ENCODE measurements at places on chromosomes 16 and 17.

DNA sequence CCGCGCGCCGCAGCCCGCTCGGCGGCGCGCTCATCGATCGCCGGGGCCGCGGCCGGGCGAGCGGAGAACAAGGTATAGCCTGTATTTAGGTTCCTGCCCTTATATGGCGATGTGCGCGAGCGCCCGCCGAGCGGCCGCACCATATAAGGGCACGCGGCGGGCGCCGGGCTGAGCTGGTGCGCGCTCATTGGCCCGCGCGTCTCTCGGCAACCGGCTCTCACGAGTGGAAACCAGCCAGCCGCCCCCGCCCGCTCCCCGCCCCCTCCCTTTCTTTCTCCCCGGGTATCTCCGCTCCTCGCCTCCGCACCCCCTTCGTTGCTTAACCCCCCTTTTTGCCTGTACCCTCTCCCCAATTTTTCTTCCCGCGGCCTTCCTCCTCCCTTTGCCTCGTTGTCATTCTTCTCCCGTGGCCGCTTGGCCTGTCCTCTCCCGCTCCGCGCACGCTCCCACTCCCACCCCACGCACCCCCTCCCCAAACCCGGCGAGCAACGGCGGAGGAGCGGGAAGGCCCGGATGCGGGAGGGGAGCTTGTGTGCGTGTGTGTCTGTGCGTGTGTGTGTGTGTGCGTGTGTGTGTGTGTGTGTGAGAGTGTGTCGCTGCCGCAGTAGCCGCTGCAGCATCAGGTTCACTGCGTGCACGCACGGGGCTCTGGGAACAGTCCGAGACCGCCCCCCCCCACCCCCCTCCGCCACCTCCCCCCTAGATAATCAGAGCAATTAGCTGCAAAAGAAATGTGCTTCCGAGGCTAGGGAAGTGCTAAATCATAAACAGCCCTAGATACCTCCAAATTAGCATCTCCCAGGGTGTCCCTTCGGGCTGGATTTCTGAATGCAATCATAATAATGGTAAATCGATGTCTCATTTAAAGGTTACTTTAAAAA, 13.5 kb upstream of the CBX8 start:
- DNase-seq, result peak; percentile 82

DNA sequence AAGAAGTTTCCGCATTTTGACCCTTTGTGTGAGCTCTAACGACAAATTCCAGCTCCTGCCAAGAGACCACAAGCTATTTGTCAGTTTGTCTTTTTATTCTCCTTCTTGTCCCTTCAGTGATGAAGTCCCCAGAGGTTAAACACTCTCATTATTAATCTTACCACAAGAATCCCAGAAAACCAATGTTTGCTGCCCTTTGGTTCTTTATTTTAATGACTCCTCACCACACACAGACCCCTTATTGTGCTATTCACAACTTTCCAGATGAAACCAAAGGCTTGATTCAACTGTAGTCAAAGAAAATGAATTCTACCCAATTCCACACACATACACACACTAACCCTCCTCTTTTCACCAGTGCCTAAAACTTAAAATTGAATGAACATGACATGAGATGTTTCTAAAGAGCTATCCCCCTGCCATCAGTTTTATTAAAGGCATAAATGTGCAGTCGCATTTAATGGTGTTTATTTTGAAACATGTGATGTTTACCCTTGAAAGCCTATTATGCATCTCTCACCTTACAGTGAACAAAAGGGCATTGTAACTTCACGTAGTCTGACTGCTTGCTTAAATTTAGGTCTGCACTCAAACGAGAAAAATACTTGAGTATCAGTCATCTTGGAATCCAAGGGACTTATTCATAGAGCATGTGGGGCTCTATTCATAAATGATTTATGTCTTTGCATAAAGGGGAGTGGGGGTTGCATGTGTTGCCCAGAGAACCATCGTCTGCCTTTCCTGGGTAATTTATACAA, 44.1 kb downstream of the PCTP start:
- DNase-seq, result no peak

DNA sequence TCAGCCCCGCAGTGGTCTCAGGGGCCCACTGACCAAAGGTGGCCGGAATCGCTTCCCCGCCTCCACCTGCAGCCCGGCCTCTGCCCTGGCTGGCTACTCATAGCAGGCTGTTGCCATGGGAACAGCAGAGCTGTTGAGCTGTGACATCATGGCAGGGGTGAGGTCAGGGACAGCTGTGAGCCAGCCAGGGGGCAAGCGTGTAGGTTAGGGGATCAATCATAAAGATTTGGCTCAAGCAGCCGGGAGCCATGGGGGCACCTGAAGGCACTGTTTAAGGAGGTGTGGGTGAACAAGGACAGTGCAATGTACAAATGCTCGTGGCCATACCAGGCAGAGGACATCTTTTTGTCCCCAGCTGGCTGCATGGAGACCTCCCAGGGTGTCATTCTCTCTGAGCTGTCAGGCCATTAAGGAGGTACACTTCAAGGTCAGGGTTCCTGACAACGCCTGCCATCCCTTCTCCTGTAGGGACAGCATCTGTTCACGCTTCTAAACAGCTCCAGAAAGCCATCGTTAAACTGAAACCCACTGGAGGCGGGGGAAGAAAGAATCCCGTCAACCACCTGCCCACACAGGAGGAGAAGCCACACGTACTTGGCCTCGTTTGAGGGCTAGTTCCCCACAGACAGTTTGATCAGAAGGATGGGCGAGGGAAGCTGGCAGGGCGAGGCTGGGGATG, at the start of gene CEP295NL:
TSS of gene CEP295NL (minus strand) at position 101 of the 679 bp plus-strand sequence. CDS start 1,373 bp downstream, outside the sequence.
- DNase-seq, result no peak

DNA sequence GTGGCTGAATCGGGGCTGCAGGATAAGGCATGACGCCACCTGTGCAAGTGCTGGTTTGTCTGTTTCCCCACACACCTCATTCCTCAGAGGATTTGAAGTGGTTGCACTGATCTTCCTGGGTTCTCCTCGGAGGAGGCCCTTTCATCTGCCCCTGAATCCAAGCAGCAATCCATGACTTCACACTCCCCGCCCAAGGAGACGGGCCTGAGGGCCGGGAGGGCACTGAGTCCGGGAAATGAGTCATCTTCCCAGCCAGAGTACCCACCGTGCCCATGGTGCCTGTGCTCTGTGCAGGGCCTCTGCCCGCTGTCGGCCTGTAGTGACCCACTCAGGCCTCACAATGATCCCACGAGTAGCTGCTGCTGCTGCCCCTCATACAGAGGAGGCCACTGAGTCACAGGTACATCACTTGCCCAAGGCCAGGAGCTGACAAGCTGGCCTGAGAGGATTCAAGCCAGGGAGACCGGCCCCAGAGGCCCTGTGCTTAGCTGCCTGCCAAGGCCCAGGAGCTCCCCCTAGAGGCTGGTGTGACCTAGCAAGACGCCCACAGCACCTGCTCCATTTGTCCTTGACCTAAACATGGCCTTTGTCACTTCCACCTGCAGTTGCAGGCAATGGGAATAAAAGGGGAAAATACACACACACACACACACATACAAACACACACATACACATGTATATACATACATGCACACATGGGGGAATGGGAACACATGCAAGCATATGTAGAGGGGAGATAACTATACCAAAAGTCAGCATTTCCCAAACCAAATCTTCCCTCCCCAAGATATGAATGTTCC, 240.0 kb downstream of the C16orf95 start:
- no peak for DNase-seq

GRCh38 chr16:61730997-61731396, 305.2 kb downstream of the CDH8 start:
- DNase-seq, result no peak

DNA sequence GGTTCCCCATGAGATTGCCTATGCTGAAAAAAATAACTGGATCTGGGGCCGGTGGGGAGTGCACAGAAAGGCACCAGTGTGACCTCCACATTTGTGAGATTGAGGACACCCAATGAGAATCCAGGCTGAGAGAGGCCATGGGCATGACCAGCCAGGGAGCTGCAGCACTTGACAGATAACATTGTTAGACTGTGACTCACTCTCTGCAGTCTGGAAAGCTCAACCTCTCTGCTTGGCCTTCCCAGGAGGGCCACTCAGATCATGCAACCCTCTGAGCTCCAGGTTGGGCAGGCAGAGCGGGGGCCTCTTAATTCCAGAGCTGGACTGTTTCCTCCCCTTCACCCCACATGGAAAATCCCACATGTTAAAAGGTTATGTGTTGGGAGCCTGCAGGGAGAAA, 30.1 kb downstream of the FZD2 start:
- no peak for DNase-seq

DNA sequence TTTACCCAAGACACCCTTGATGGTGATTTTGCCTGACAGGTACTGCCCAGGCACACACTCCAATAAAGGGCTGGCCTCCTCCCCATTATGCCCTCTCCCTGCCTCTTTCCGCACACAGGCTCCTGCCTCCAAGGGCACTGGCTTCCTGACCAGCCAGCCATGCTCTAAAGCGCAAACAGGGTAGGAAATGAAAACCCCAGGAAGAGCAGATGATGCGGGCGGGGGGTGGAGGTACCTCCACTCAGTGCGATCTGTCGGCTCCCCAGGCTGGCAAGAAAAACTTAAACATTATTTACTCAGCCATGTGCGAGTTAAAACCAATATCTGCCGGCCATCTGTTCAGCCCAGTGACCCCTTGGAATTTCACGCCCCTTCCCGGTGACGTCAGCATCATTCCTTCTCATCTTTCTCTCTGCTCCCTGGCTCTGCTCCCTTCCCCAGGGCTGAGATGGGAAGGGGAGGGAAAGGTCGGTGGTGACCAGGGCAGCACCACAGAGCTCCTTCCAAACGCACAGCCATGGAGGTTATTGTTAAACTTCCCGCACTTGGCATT, 262.5 kb downstream of the CBLN1 start:
- DNase-seq, result no peak

DNA sequence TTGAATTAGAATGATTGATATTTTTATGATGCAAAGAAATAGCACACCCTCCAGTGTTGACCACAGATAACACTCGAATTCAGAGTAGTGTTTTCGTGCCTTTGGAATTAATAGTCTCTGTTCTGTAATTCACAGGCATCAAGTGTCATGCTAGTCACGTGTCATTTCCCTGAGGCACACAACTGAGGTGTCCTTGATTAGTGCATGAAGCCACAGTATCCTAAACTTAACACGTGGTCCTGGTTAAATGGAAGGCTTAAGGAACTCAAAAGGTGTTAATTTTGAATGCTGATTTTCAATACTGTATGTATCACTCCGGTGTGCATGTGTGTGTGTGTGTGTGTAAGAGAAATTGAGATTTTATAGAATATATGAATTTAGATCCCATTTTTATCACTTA, 625.6 kb downstream of the TMEM114 start:
- no peak for DNase-seq

DNA sequence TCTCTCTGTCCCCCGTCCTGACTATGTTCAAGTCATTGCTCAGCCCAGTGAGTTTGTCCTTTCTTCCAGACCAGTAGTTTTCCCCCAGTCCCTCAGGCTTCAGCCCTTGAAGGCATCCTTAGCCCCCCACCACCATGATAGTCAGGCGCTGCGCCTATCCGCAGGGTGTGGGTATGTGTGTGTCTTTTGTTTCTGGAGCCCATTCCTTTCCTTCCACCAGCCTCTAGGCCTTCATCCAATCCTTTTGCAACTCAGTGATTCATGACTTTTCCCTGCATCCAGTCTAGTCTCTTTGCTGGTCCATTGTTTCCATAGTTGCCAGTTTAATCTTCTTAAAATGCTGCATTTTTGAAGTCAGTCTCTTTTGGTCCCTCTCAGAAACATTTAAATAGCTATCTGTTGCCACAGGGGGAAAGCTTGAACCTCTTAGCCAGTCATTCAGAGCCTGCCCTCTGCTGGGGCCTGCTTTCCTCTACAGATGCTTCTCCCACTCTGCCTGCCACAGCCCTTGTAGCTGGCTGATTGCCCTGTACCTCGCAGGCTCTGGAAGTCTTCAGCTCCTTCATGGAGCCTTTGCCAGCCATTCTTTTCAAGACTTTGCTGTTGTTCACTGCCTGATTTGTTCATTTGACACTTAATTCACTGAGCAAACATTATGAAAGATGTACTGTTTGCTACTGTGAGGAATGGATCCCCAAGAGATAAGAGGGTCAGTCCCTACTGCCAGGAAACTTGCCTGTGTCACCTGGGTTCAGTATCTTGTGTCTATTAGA, 55.9 kb upstream of the ADCY7 start:
- DNase-seq, result no peak

GRCh38 chr17:50177983-50178834, 12.4 kb downstream of the SGCA start:
- DNase-seq, result no peak

DNA sequence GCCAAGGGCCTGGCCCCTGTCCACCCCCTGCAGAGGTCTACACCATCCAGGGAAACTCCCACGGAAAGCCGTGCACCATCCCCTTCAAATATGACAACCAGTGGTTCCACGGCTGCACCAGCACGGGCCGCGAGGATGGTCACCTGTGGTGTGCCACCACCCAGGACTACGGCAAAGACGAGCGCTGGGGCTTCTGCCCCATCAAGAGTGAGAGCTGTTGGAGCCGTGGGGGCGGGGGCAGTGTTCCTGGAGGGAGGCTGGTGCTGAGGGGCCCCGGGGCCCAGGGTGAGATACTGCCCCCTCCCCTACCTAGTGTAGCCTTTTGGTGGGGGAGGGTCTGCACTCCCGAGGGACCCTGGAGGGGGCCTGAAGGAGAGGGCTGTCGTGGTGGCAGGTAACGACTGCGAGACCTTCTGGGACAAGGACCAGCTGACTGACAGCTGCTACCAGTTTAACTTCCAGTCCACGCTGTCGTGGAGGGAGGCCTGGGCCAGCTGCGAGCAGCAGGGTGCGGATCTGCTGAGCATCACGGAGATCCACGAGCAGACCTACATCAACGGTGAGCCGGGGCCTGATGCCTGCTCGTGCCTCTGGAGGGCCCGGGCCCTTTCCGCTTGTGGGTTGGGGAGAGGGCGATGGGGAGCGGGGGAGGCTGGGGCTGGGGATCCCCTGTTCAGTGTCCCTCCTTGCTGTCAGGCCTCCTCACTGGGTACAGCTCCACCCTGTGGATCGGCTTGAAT, 38.8 kb downstream of the MRC2 start:
- DNase-seq, result no peak

DNA sequence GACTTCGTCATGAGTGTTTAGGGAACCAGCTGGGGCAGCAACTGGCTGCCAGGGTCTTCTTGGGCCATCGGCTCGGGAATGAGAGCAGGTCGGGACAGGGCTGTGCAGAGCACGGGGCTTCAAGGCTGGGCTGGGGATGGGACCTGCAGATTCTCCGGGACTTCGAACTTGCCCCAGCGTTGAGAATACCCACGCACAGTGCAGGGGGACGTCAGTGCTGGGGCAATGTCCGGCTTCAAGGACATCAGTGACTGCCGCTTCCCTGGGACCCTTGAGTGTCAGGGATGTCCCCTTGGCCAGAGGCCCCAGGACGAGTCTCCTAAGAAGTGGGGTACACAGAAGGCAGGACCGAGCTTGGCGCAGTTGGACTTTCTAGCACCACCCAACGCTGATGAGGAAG, 76.3 kb downstream of the MGAT5B start:
- DNase-seq, result no peak

GRCh38 chr17:80106751-80107150, 5.4 kb downstream of the GAA start:
- no peak for DNase-seq

GRCh38 chr16:23509782-23510163, 521 bp downstream of the GGA2 start:
- peak; percentile 28 for DNase-seq

DNA sequence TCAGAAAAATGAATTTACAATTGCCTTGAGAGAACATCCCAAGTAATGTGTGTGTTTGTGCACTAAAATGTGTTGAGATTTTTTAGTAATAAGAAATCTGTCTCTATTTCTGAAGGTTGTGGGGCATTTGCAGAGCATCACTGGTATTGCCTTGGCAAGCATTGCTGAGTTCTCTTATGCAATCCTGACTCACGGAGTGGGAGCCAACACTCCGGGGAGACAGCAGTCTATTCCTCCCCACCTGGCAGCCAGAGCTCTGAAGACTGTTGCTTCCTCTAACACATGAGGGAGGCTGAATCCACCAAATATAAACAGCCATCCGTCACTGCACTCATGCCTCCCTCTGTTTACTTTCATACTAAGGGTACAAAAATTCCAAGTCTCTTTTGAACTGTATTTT, 10.6 kb downstream of the CNTD1 start:
- DNase-seq, result no peak

Data from T-helper 1 cell (primary cell).